ENCODE measurements at places on chromosomes 16 and 17. TPM values are rescaled to one million over a fixed set of nuclear protein-coding genes. Genes with fewer than 3 reads are reported as not detected.

- DNase-seq: no peak
- no peak overlapping the region for H3K27ac ChIP-seq
Observed at GRCh38 chr17:74754832-74755231, 6.4 kb downstream of the NHERF1 start.

DNA sequence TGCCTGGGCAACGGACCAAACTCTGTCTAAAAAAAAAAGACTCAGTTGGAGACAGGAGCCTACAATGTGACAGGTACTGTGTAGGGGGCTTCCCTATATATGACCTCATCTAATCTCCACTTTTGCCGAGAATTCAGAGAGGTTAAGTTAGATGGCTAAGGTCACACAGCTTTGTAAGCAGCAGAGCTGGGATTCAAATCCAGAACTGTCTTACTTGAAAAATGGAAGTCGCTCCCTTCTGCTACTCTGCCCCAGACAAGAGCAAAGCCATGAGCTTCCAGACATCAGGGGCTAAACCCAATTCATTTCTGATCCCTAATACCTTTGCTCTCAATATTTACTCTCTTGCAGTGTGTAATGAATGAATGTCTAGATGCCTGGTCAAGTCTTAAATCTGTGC, 41.5 kb upstream of the ABCC12 start:
- no peak overlapping the region for H3K27ac ChIP-seq
- no peaks in the 10 kb centered on the region for H3K27me3 ChIP-seq
- H3K4me3 ChIP-seq: no peak overlapping the region
- no peaks in the 10 kb centered on the region for H3K36me3 ChIP-seq

DNA sequence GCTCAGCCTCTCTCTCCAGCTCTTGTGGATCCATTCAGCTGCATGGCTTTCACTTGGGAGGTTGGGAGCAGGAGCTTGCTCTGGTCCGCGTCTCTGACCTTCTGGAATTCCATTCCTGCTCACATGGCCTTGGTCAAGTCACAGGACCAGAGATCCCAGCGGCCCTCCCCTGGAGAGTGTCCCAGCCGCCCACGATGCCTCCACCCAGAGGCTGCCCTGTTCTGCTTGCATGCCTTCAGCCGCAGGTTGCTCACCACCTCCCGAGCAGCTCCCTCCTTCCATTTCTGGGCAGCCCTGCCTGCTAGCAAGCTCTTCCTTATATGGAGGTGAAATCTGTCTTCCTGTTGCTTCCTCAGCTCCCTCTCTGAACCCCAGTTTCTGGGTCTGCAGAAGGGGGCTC, 32.6 kb downstream of the RAI1 start:
- no peak for DNase-seq
- no peaks in the 10 kb centered on the region for H3K36me3 ChIP-seq
- no peaks in the 10 kb centered on the region for H3K27me3 ChIP-seq
- peak overlapping the region; percentile 82 for H3K27ac ChIP-seq
- no peak overlapping the region for H3K4me3 ChIP-seq
- peaks cover 88% of the 10 kb centered on the region for H3K4me1 ChIP-seq

- no peak overlapping the region for H3K27ac ChIP-seq
- H3K36me3 ChIP-seq: no peaks in the 10 kb centered on the region
- no peak overlapping the region for H3K4me3 ChIP-seq
- no peaks in the 10 kb centered on the region for H3K4me1 ChIP-seq
- no peak for DNase-seq
Observed at GRCh38 chr17:5248821-5249479, 14.3 kb upstream of the SCIMP start.

- peak overlapping the region; percentile 94 for H3K27ac ChIP-seq
- H3K36me3 ChIP-seq: peaks cover 25% of the 10 kb centered on the region
- no peak for DNase-seq
- peak overlapping the region; percentile 67 for H3K4me3 ChIP-seq
Observed at GRCh38 chr16:67667453-67667816, 821 bp downstream of the C16orf86 start.

DNA sequence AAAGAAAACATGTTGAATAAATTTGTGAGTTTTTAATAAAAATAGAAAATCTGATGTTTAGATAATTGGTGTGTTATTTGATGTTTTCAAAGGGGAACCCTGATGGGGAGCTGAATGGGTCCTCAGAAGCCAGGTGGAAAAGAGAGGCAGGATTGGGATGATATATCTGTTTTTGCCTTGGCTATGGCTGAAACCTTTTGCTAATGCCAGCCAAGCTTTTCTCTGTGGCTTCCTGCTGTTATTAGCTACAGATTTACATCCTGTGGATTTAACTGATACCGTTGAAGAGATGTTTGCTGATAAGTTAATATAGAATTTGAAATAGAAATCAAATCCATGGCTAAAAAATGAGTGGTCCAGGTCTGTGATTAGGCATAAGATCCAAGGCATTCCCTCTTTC, 4.2 kb upstream of the AATF start:
- no peaks in the 10 kb centered on the region for H3K36me3 ChIP-seq
- no peak for DNase-seq
- H3K4me3 ChIP-seq: no peak overlapping the region
- peaks cover 25% of the 10 kb centered on the region for H3K4me1 ChIP-seq
- no peak overlapping the region for H3K27ac ChIP-seq
- H3K27me3 ChIP-seq: peaks cover 76% of the 10 kb centered on the region

- no peak overlapping the region for H3K4me3 ChIP-seq
- no peak overlapping the region for H3K27ac ChIP-seq
- H3K36me3 ChIP-seq: no peaks in the 10 kb centered on the region
- H3K4me1 ChIP-seq: no peaks in the 10 kb centered on the region
Observed at GRCh38 chr17:72349491-72349995, 228.7 kb downstream of the SOX9 start.

DNA sequence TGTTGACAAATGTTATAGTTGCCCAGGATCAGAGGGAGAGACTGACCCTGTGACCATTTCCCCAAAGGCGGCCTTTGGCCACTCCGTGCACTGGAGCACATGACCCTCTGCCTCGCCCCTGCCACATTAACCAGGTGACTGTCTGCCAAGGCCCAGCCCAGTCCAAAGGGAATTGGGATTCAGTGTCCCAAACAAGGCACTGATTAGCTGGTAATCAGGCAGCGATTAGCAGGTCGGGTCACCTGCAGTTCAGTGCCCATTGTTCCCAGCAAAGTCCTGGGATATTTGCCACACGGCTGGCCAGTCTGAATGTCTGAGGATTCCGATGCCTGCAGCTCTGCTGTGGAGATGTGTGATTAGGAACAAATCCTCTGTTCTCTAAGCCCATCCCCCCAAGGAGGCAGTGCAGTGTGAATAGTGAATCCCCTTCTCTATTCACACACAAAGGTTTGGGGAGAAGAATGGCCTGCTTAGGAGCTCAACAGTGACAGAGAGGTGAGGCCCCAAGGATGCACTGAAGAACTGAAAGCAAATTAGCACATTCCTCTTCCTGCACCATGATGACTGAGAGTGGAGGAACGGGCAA, 123.1 kb upstream of the MAF start:
- H3K4me3 ChIP-seq: no peak overlapping the region
- H3K36me3 ChIP-seq: no peaks in the 10 kb centered on the region
- no peak overlapping the region for H3K27ac ChIP-seq
- no peak for DNase-seq

GRCh38 chr17:69207151-69207550, 21.5 kb downstream of the ABCA10 start:
- no peaks in the 10 kb centered on the region for H3K27me3 ChIP-seq
- no peak overlapping the region for H3K4me3 ChIP-seq
- H3K4me1 ChIP-seq: no peaks in the 10 kb centered on the region

DNA sequence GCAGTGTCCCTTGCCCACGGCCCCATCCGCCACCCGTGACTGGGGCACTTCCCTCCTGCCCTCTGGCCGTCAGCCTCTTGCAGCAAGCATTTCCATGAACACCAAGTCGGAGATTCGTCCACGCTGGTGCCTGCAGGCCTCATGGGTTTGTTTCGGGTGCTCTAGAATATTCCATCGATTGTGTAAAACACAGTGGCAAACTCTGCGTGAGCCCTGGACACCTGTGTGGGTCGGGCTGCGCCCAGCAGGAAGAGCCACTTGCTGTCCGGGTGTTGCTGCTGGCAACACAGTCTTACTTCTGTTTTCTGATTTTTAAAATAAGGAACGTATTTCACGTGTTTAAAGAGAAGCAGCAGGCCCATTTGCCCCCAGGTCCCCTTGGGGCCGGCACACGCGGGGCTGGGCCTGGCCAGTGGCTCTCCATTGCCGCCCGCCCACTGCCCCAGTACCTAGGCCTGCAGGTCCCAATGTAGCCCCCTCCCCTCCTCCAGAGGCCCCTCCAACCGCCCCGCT, 10.0 kb downstream of the CYBC1 start:
- no peak overlapping the region for H3K4me3 ChIP-seq
- no peaks in the 10 kb centered on the region for H3K27me3 ChIP-seq
- peaks cover 22% of the 10 kb centered on the region for H3K4me1 ChIP-seq

DNA sequence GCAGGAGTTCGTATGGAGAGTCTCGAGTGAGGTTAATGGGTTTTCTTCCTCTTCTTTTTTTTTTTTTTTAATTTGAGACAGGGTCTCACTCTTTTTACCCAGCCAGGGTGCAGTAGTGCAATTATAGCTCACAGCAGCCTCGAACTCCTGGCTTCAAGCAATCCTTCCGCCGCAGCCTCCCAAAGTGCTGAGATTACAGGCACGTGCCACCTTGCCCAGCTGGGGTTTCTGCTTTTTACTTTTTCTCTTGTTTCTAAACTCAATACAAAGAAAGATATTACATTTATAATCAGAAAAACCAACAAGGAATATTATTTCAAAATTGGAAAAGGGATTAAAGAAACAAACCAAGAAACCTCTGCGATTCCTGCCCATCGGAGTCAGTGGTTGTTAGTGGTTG, 175.9 kb downstream of the SEC14L1 start:
- H3K27me3 ChIP-seq: no peaks in the 10 kb centered on the region
- no peaks in the 10 kb centered on the region for H3K36me3 ChIP-seq
- no peak overlapping the region for H3K4me3 ChIP-seq
- H3K27ac ChIP-seq: peak overlapping the region; percentile 64
- H3K4me1 ChIP-seq: peaks cover 59% of the 10 kb centered on the region
- DNase-seq: no peak

- H3K27ac ChIP-seq: no peak overlapping the region
- H3K4me3 ChIP-seq: no peak overlapping the region
- no peaks in the 10 kb centered on the region for H3K36me3 ChIP-seq
- no peak for DNase-seq
Observed at GRCh38 chr17:48001197-48001596, 30.3 kb downstream of the CDK5RAP3 start.

DNA sequence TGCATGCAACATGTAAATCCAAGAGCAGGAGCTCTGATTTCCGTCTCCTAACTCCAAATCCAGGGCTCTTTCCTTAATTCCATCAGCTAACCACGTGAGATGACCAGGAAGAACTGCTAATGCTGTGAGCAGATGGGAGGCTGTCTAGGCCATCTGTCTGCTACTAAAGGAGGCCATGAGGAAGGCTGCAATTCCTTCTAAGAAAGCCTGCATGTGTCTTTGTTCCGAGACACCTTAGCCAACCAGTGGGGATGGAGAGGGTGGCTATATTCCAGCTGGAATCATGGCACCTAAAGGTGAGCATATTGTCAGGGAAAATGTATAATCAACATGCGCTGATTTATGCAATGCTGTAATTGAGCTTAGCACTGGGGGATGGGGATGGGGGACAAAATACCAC, 267.2 kb upstream of the CDH5 start:
- no peak overlapping the region for H3K4me3 ChIP-seq
- H3K27me3 ChIP-seq: no peaks in the 10 kb centered on the region

GRCh38 chr17:72430611-72431432, 310.0 kb downstream of the SOX9 start:
- no peaks in the 10 kb centered on the region for H3K27me3 ChIP-seq
- no peak overlapping the region for H3K27ac ChIP-seq
- H3K36me3 ChIP-seq: no peaks in the 10 kb centered on the region
- DNase-seq: no peak

DNA sequence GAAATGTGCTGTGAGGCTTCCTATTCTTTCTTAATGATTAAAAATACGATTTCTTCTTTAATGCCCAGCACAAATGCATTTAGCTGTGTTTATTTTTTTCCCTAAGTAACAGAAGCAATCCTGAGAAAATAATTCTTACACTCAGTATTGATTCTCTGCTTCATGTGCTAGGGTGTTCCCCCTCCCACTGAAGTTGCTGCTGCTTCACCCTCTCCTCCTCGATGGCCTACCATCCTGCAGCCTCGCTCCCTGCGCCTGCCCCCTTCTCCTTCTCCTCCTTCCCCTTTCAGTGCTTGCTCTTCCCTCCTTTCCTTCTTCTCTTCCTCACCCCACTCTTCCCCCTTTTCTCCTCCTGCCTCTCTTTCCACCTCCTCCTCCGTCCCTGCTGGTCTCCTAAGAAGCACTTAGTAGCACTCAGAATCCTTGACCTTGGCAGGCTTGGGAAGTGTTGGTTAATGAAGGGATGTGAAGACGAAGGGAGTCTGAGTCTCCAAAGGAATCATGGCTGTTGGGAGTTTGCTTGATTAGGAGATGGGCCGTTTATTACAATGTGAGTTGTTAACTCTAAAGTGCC, 119.7 kb downstream of the RPTOR start:
- H3K27ac ChIP-seq: peak overlapping the region; percentile 77
- H3K27me3 ChIP-seq: no peaks in the 10 kb centered on the region
- no peaks in the 10 kb centered on the region for H3K36me3 ChIP-seq
- no peak overlapping the region for H3K4me3 ChIP-seq

DNA sequence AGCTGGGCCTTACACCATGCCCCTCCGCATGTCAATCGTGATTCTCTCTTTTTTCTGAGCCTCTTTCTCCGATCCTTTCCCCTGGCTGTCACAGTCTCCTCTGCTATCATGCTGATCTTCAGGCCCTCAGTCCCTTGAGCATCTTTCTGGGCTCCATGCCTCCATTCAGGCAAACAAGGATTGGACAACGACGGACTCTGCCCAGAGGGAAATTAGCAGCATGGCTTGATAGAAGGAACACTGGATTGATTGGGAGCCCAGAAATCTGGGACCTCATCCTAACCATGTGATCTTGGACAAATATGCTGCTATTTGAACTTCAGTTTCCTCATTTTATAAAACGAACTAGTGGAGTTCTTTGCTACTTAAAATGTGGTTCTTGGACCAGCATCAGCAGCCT, 19.6 kb upstream of the PHF12 start:
- no peaks in the 10 kb centered on the region for H3K27me3 ChIP-seq
- H3K4me1 ChIP-seq: peaks cover 18% of the 10 kb centered on the region
- H3K36me3 ChIP-seq: no peaks in the 10 kb centered on the region
- H3K4me3 ChIP-seq: no peak overlapping the region
- H3K27ac ChIP-seq: no peak overlapping the region

- peak overlapping the region; percentile 58 for H3K27ac ChIP-seq
- no peaks in the 10 kb centered on the region for H3K27me3 ChIP-seq
- H3K36me3 ChIP-seq: peaks cover 2% of the 10 kb centered on the region
- H3K4me3 ChIP-seq: no peak overlapping the region
- peaks cover 100% of the 10 kb centered on the region for H3K4me1 ChIP-seq
Observed at GRCh38 chr17:59361386-59361785, 29.9 kb downstream of the YPEL2 start.

The NPIPA5 gene
- total RNA-seq: 35.5 TPM

The CTNS gene
- 20.3 TPM for total RNA-seq

The HOXB1 gene
- total RNA-seq: not detected

The CACNG4 gene
- 12.5 TPM for total RNA-seq

The ZNF174 gene
- 8.9 TPM for total RNA-seq

The CNTNAP1 gene
- total RNA-seq: 13.2 TPM

The SEZ6 gene
- total RNA-seq: 0.52 TPM

The FLYWCH2 gene
- 47.2 TPM for total RNA-seq

The MT4 gene
- total RNA-seq: not detected

The TMEM238L gene
- total RNA-seq: not detected

The VMO1 gene
- 3.3 TPM for total RNA-seq

The SEPHS2 gene
- 26.5 TPM for total RNA-seq
